ENCODE measurements at places on chromosomes 1 and 21. TPM values are rescaled to one million over a fixed set of nuclear protein-coding genes. Genes with fewer than 3 reads are reported as not detected.

KCNJ15 gene
- total RNA-seq, result 0.50 TPM

SPATA17 gene
- 3.0 TPM for total RNA-seq

MXRA8 gene
- 0.17 TPM for total RNA-seq

SLC25A34 gene
- 0.35 TPM for total RNA-seq

ZBTB40 gene
- 5.9 TPM for total RNA-seq

OR2M7 gene
- not detected for total RNA-seq

TMEM167B gene
- 13.3 TPM for total RNA-seq

OVAAL gene
- total RNA-seq, result not detected

HP1BP3 gene
- total RNA-seq, result 114 TPM

MROH9 gene
- not detected for total RNA-seq

TNFAIP8L2 gene
- total RNA-seq, result not detected

TRIM63 gene
- total RNA-seq, result not detected

All from A549 treated with CpdA at 1 μM for 4 hours (cell line).